NCI-H446 treated with DMSO at 0.1 percent for 48 hours (cell line): ENCODE measurements at places on chromosomes 1 and 21.

DNA sequence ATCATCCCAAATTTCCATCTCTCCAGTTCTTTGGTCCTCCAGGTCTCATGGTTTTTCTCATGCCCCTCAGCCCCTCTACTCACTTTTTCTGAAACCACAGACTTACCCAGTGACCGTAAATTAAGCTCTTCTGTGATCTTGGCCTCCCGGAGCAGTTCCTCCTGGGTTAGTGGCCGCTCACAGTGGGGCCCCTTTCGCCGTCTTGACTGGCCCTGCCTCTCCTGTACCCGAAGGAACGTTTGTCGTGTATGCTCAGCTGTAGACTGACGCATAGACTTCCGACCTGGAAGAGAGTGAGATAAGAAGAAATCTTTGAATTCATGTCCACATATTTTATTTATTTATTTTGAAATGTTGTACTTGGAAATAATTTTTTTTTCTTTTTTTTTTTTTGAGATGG lies 5.8 kb downstream of the VPS72 start:
- no peak for DNase-seq

- no peak for DNase-seq
These were observed 3.9 kb downstream of the TXNIP start for GRCh38 chr1:145992502-145992936.

DNA sequence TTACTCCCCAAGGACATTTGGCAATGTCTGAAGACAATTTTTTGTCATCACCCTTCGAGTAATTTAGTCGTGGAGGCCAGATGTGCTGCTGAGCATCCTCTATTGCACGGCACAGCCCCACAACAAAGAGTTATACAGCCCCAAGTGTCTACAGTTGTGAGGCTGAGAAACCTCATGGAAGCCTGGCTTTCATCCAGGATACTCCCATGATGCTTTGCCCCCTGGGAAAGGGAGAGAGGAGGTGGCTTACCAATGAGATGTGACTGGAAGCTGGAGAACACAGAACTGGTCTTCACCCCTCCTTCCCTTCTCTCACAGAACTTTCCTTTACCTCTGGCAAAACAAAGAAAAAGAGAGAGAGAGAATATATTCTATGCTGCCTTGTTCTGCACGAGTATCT lies 150.9 kb upstream of the VAMP3 start:
- DNase-seq: no peak

DNA sequence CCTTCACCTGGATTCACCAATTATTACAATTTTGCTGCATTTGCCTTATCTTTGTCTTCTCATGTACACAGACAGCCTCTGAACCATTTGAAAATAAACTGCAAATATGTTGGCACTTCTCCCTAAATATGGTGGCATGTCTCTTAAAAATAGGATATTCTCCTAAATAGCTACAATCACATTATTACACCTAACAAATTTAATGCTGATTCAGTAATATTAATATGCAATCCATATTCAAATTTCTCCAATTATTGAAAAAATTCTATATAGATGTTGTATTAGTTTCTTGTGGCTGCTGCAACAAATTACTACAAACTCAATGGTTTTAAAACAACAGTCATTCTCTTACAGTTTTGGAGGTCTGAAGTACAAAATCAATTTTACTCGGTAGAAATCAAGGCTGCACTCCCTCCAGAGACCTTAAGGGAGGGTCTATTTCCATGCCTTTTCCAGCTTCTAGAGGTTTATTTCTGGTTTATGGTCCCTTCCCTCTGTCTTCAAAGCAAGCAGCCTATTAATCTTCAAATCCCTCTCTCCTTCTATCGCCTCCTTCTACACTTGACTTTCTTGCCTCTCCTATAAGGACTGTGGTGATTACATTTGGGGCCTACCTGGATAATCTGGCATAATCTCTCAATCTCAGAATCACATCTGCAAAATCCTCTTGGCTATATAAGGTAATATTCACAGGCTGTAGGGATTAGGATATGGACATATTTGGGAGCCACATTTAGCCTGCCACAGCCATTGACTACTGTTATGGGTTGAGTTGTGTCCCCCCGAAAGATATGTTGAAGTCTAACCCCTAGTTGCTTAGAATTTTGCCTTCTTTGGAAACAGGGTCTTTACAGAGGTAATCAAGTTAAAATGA lies 52.5 kb upstream of the BOLA1 start:
- DNase-seq: no peak

DNA sequence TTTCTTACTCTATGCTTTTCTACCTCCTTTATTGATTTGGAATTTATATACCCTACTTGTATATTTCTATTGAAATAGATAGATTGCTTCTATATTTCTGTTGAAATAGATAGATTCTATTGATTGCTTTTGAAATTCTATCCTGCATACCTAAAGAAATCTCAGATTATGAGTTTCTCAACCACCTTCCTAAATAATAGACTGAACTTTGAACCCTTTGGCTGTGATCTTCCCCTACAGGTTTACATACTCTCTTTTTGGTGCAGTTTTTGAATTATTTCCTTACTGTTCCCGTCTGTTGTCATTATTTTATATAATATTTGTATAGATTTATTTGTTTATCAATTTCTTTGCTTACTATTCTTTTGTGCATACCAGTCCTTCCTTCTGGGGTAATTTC lies 20.4 kb upstream of the CSF3R start:
- no peak for DNase-seq

DNA sequence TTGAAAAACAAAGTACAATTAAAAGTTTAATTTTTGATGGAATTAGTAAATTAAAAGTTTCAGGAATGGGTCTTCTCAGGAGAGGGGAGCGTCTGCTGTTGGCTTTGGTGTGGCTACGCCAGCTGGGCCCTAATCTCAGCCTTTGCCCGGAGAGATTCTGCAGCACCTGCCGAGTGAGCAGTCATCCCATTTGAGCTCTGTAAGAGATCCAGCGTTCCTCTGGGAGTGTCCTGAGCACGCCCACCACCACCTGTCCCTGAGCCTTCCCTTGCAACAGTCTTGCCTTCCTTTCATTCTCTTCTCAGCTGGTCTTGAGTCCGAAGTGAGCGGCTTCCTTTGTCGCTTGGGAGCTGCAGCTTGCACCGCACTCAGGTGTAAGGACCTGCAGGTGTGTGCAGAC lies 263.1 kb downstream of the CAMTA1 start:
- no peak for DNase-seq

DNA sequence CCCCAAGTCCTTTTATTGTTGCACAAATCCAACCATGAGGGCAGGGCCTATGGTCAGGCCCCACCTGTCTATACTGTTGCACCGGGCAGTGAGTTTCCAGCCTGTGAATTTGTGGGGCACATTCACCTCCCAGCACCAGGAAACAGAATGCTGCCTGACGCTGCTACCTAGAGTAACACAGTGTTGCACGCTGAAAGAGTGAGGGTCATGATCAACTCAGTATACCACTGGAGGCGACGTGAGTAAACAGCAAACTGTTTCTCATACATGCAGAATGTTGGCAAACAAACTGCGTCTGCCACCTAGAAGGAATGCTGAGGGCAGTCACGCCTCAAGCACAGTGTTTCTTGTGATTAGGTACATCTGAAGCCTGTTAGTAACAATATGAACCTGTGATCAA lies 13.4 kb upstream of the LRRC47 start:
- DNase-seq: no peak

- no peak for DNase-seq
These were observed 780 bp upstream of the CROCC start for GRCh38 chr1:16920951-16921350.

- no peak for DNase-seq
These were observed 27.0 kb upstream of the TMEM39B start for GRCh38 chr1:32045772-32046171.

DNA sequence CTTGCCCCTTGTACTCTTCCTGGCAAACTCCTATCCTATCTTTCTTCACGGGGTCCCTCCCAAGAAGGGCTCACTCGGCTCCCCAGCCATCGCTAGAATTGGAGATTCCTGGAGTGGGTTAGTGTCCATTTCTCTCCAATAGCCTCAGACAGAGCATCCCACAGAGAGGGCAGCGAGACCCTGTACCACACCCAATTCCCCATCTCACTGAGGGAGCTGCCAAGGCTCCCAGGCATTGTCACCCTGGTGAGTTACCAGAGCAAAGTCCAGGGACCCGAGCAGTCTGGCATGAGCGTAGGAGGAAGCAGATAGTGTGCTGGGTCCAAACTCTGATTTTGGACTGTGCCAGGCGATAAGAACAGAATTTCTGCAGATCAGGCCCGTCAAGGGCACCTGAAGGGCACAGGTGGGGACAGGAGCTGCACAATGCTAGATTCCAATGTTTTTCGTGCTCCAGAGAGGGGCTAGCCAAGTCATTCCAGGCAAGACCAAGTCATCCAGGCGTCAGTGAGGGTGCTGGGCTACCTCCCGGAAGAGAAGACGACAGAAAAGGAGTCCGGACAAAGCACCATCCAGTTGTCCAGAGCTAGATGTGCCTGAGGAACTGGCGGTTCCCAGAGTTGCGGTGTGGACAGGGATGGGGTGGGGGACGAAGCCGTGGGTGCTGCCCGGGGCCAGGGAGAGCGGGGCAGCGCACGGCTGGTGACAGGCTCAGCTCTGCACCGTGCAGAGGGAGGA lies 15.3 kb downstream of the AKR7A3 start:
- DNase-seq: no peak

GRCh38 chr1:30883389-30884172 lies 25.0 kb downstream of the SDC3 start:
- no peak for DNase-seq

DNA sequence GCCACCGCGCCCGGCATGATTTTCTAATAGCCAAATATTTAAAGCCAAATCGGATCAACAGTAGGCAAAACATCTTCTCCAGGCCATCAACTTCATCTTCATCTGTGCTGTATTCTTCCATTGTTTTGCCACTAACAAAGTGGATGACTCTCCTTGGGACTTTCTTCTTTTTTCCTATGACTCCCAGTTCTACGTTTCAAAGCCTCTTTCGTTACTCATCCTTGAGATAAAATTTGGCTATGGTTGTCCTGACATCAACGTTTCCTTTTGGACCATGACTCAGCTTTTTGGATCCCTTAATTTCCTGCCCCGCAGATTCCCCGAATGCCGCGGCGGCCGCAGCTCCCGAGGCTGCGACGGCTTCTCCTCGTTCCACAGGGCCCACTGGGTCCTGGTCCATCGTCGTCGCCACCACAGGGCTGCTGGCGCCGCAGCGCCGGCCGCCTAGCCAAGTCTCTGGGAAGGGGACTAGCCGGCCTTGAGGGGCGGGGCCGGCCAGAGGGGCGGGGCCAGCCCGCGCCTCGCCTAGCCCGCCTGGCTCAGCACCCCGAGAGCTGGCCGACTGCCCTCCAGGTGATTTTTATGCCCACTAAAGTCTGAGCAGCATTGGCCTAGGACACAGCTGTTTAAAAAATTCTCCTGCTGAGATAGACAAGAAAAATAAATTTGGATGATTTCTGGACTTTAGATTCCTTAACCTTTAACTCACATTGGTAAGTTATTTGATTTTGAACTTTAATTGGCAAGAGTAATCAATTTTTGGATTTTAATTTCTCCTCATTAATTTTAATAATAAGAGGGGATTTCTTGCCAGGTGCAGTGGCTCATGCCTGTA lies 93.9 kb downstream of the ADCY10 start:
- DNase-seq: peak; percentile 42

GRCh38 chr21:15992171-15992570 lies 262.4 kb downstream of the USP25 start:
- DNase-seq: no peak

DNA sequence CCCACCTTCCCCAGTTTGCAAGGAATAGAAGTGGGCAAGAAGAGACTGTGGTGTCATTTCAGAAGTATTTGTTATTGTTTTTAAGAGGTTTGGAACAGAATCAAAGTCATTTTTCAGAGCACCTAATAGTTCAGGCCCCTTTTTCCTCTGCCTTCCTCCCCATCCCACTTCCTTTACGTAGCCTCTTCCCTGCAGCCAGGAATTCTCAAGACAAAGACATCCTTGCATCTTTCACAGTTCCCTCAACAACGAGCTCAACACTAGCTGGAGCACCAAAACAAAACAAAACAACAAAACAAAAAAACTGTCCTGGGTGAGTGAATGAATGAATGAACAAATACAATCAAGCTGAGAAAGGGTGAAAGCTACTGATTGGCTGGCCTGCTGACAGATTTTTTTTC lies 7.0 kb downstream of the PALMD start:
- no peak for DNase-seq

DNA sequence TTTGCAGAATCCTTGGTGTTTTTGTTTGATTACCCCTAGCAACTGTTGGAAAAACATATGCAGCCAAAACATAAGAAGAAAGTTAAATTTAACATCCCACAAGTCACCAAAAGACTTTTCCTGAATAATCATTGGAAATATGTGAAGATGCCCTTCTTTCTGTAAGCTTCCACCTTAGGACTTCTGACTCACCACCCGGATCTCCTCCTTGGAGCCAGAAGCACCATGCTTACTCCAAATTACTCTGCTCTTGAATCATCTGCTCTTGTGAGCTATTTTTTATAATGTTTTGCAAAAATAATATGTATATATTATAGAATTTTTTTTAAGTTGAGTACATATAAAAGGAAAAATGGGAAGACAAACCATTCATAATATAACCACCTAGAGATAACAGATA lies 391.7 kb downstream of the KCTD3 start:
- no peak for DNase-seq
